ENCODE measurements at places on chromosomes 12 and 14. TPM values are rescaled to one million over a fixed set of nuclear protein-coding genes. Genes with fewer than 3 reads are reported as not detected.

The ITPK1 gene
- 19.1 TPM for total RNA-seq

The RNASE4 gene
- 4.7 TPM for total RNA-seq

The GPR162 gene
- 4.6 TPM for total RNA-seq

The RACGAP1 gene
- 12.8 TPM for total RNA-seq

The ARHGEF40 gene
- total RNA-seq: 67.3 TPM

The TESPA1 gene
- not detected for total RNA-seq

The ALDH2 gene
- 2.7 TPM for total RNA-seq

The CNIH1 gene
- total RNA-seq: 162 TPM

DNA sequence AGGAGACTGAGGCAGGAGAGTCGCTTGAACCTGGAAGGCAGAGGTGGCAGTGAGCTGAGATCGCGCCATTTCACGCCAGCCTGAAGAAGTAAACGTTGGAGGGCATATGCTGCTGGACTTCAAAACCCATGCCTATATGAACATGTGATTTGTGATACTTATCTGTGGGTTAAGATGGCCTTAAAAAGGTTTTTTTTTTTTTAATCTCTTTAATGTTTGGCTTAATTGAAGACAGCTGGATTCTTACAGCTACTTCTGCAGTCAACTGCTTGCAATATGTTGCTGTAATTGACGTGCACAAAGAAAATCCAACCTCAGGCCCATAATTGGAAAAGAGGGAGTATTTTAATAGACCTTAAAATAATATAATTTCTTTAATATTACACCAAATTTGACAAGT lies 1.5 kb upstream of the B3GNT4 start:
- no peak for DNase-seq

DNA sequence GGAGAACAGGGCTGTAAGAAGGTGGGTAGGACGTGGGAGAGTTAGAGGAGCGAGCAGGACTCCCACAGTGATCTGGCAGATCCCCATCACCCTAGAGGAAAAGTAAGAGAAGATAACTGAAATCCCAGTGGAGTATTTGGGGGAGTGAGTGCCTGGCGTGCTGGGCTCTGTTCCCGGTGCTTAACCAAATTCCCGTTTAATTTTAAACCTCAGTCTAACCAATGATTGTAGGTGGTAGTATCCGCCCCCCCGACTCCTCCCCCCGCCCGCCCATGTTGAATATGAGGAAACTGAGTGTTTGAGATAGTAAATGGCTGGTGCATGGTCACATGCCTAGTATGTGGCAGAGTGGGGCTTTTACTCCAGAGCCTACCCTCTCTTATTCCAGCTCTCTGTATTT lies 1.2 kb downstream of the TARBP2 start:
- no peak for DNase-seq

GRCh38 chr12:14959126-14959440 lies 2.3 kb downstream of the ARHGDIB start:
- DNase-seq: no peak

GRCh38 chr12:112539221-112539620 lies 120.5 kb downstream of the PTPN11 start:
- no peak for DNase-seq

GRCh38 chr12:104000807-104001434 lies 35.2 kb downstream of the TDG start:
- DNase-seq: no peak

GRCh38 chr12:69588527-69588926 lies 3.3 kb downstream of the CCT2 start:
- DNase-seq: no peak

GRCh38 chr12:3752741-3753486 lies at the start of gene CRACR2A:
Gene CRACR2A, minus strand, starts transcription at chr12:3753109. Its CDS starts 56,110 bp downstream, at chr12:3696999.
- peak; percentile 56 for DNase-seq

GRCh38 chr14:80202888-80203562 lies 8.3 kb downstream of the DIO2 start:
- DNase-seq: no peak

DNA sequence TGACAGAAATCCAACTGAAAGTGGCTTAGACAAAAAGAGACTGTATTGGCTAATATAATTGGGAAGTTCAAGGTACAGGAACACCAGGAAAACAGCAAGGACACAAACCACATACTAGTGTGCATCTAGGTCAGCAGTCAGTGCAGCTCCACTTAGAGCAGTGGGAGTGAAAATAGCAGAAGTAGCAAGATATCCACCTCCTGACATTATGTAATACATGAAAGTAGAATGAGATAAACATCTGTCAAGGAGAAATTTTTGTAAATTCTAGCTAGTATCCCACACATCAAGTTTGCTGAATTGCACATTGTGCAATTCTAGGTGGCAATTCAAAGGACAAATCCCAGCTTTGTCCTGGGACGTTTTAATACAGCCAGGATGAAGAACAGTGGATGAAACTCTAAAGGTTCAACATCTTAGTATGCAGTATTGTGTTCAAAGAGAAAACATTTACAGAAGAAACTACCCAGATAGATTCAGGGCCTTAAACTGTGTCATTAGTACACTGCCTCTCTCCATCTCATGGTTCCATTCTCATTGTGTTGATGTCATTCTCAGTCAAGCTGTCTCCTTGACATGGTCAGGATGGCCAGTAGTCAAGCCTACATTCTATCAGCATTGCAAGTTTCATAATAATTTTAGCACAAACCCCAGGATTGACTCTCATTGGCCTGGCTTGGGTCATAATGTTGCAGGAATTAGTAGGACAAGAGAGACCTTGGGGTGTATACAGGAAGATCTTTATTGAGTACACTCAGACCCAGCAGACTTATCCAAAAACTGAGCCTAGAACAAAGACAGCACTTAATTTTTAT lies 56.8 kb downstream of the SDR9C7 start:
- DNase-seq: no peak

DNA sequence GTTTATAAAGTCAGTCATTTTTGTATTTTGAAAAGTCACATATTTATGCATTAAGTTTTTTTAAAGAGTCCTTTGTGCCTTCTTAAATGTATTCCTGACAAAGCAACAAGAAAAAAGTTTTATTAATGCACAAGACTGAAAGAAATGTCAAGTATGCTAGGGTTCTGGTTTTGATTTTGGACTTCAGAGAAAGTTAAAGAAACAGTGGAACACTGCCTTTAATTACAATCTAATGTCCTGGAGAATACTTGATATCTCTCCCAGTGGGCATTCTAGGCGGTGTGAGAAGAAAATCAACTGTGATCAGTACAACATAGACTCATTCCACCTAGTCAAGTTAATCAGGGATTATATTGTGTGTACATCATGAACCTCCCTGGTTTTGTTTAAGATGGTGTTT lies 49.9 kb downstream of the PRICKLE1 start:
- DNase-seq: no peak

GRCh38 chr14:31867570-31867969 lies 209.5 kb upstream of the ARHGAP5 start:
- no peak for DNase-seq

DNA sequence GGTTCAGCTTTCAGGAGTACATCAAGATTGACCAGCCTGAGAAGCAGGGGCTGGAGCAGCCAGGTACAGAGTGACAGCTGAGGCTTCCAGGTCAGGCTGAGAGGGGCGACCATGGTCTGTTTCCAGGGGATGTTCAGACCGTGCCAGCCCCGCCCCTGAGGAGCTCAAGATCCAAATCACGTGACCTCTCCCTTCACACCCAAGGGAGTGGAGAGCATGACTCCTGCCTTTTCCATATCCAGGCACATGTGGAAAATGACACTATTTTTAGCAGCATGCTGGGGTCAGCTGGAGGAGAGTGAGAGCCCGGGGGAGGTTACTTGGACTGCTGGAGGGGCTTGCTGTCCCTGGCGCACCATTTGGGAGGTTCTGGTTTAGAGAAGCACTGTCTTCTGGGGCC lies 92.7 kb downstream of the B4GALNT3 start:
- peak; percentile 64 for DNase-seq

GRCh38 chr12:109053382-109054123 lies 1.2 kb downstream of the USP30 start:
- DNase-seq: no peak

GRCh38 chr12:66438601-66439000 lies 136.3 kb downstream of the HELB start:
- DNase-seq: peak; percentile 41

GRCh38 chr14:38122241-38122640 lies 85.5 kb upstream of the SSTR1 start:
- no peak for DNase-seq

DNA sequence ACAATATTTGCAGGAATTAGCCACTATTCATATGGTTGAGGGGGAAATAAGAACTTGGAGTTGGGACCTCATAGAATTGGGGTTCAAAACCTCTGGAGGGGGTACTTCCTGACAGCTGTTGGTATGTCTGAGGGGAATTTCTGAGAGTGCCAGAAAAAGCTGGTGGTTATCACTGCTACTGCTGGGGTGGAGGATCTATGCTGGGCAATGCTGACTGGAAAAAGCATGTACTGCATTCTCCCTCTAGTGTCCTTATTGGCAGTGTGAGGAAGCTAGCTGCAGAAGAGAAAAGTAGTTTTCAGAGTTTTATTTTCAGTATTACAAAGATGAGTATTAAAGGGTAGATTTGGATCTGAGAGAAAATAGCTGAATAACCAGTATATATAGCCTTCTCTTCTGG lies 88.8 kb downstream of the FUT8 start:
- no peak for DNase-seq
